Right lung (tissue), 10 donors: ENCODE measurements at places on chromosomes 11 and 22.
A peak's percentile ranks its signal among the peaks of the same experiment; 100 is the strongest.

- DNase-seq = no peak
These were observed 76.7 kb downstream of the SVIP start for GRCh38 chr11:22752908-22753310.

DNA sequence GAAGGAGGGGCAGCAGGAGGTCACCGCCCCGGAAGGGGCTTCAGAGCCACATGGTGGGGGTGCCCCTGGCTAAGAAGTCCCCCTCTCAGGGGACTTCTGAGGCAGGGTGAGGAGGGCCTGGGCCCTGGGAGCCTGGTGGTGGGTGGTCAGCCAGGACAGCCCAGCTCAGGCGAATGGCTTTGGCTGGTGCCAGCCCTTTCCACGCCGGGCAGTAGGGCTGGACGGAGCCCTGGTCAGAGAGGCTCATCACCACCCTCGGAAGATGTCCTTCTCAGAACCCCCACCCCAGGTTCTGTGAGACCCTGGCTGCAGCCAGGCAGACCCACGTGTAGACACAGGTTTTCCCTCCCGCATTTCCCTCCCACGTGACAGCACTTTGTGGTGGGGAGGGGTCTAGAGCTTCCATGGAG, 35.9 kb downstream of the OSBPL5 start:
- no peak for DNase-seq

DNA sequence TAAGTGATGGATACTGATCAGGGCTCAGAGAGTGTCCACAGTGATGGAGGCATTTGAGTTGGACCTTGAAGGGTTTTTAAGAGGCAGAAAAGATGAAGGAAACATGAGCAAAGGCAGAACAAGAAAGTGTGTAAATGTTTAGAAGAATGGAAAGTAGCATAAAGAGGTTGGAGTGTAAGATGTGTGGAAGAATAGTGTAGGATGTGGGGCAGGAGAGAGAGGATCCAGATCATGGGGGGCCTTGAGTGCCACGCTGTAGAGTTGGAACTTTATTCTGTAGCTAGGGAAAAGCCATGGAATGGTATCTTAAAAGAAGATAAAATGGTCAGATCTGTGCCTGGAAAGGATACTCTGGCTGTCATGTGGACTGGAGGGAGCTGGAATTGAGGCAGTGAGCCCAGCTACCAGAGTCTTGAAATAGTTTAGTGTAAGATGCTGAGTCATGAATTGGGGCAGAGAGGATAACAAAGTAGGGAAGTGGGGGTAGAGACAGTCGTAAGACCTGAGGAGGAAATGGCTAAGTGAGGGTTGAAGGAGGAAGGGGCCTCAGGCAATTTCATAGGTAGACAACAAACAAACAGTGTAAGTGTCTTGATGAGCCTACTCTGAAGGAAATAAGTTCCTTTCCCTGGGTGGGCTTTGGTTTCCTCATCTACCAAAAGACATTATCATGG, 6.7 kb downstream of the KCNE3 start:
- DNase-seq = no peak

- no peak for DNase-seq
These were observed 82.6 kb downstream of the UBASH3B start for GRCh38 chr11:122737951-122738693.

DNA sequence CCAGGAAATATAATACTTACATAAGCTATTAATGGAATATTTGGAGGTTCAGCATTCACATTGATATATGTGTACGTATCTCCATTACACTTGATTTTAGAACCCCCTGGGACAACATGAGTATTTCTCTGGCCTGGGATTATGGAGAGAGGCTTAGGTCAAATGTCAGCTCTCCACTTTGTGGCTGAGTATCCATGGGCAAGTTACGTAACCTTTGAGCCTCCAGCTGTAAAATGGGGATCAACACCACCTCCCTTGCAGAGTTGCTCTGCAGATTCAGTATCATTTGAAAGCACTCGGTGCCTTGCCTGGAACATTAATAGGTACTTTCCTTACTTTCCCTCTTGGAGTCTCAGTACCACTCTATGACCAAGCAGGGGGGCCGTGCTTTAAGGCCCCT, 33.2 kb downstream of the C22orf31 start:
- DNase-seq = no peak

GRCh38 chr11:29448246-29448877, 568.5 kb downstream of the KCNA4 start:
- peak; percentile 23 for DNase-seq

DNA sequence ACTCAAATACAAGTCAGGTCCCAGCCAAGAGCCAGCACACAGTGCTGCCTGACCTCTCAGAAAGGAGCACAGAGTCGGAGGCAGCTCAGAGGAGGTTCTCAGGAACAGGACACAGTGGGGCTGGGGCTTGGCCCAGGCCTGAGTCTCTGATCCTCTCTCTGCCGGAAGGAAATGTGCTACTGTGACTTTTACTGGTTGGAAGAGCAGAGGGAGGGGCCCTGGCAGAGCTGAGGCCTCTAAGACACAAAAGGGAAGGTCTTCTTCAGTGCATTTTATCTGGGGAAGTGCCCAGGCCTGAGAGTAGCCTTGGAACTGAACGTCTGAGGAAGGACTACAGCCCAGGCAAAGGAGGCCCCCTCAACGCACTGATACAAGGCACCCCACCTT, 16.2 kb upstream of the CASTOR1 start:
- DNase-seq = no peak

DNA sequence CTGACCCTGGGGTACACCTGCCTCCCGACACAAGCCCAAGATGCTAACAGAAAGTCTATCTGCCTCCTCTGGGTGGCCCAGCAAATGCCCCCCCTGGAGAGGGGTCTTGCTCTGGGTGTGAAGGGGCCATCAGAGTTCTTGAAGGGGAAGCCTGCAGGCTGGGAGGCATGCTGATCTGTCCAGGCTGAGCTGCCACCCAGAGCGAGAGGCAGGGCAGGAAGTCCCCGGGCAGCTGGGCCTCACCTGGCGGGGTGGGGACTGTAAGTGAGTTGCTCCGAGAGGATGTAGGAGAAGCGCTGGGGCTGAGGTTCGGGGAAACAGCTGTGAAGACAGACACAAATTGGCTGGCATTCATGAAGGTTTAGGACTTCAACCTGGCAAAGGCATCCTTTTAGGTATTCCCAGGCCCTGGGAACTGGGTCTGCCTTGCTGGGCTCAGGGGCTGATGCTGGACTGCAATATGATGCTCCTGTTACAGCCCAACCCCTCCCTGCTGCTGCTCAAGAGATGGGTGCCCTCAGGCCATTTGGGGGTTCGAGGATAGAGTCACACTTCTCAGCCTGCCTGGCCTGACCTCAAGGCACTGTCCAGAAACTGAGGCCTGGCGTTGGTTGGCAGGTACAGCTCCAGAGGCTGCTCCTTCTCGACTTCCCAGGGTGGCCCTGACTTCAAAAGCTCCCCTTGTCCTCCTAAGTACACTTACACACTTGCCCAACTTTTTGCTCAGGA, 60.2 kb upstream of the LYVE1 start:
- DNase-seq = no peak

GRCh38 chr11:91173701-91174100, 950.9 kb upstream of the CHORDC1 start:
- no peak for DNase-seq

DNA sequence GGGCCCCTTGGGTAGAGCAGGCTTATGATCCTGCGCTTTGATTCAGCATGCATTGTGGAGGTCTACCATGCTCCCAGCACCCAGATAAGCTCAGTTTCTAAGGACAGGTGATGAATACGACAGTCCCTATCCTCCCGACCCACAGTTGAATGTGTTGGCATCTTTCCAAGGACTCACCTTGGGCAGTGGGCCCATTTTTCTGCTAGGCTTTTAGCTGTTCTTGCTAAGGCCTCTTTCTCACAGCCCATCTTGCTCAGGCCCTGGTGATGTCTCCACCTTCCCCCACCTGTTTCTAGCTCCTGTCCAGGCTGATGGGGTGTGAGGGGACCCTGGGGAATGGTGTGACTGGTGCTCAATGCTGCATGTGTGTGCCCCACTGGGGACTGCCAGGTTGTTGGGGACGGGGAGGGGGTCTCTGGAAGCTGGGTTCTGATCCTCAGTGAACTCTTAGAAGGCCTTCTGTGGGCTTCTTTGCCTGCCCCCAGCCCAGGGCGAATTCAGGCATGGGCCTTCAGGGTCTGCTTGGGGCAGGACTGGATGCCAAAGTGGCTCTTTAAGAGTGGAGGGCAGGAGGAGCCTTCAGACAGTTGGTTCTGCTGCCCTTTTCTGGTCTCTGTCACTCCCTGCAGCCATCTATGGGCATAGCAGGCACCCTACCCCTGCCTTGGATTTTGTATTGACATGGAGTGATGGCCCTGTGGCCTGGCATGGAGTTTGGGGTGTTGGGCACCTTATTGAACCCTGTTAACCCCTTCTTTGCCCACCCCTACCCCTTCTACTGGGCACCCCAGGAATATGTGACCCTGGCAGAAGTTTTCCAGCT, 33.1 kb downstream of the PHLDB1 start:
- no peak for DNase-seq
